Activated T-helper 1 cell treated with anti-CD3 and anti-CD28 coated beads, Interleukin-12 subunit alpha, Interleukin-12 subunit beta, Interleukin-2, Interleukin-4 antibody, amounts not matched to agents 30 ng/mL and 10 ng/mL and 1 ng/mL, durations not matched to agents 14 hours and 24 hours and 36 hours (primary cell): ENCODE measurements at places on chromosomes 11 and 22. TPM values are rescaled to one million over a fixed set of nuclear protein-coding genes. Genes with fewer than 3 reads are reported as not detected.

MISFA gene
- 5.1 and 7.1 TPM in 2 replicates for total RNA-seq

OR52N5 gene
- total RNA-seq = not detected in 2 replicates

DNA sequence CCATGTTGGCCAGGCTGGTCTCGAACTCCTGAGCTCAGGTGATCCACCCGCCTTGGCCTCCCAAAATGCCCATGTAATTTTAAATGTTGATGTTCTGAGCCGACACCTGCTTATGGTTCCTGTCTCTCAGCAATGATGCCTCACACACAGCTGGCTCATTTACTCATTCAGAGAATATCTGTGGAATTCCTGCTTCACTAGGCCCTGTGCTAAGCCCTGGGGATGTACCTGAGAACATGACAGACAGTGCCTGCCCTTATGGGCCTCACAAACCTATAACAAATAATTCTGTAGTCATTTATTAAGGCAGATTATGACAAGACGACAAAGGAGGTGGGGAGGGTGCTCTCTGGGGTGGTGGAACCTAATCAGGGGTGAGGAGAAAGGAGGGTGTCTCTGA lies 93.7 kb downstream of the PRR5L start:
- H3K4me3 ChIP-seq = peak overlapping the region; percentile 23
- no peaks in the 10 kb centered on the region for H3K27me3 ChIP-seq
- peaks cover 91% of the 10 kb centered on the region for H3K4me1 ChIP-seq
- H3K27ac ChIP-seq = peak overlapping the region; percentile 66
- peaks cover 47% of the 10 kb centered on the region for H3K36me3 ChIP-seq
- no peak for DNase-seq

DNA sequence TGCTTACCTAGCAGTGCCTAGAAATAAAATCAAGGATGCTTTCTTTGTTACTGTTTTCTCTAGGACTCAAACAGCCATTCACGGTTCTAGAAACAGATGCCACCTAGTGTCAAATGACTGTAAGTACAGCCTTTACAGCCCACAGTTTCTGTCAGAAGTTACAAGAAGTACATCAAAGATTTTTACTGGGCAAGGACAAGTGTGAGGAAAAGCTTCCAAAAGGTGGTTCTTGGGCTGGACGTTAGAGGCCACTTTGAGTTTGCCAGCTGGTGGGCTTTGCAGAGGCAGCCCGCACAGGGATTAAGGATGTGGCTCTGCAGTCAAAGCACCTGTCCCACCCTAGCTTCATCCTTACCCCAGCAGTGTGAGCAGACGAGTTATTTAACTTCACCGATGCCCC lies 6.9 kb downstream of the KMT5B start:
- peaks cover 4% of the 10 kb centered on the region for H3K27me3 ChIP-seq
- no peak overlapping the region for H3K27ac ChIP-seq
- H3K36me3 ChIP-seq = no peaks in the 10 kb centered on the region
- DNase-seq = no peak

GRCh38 chr11:131582021-131582525 lies 211.7 kb downstream of the NTM start:
- DNase-seq = no peak
- H3K36me3 ChIP-seq = no peaks in the 10 kb centered on the region
- no peak overlapping the region for H3K27ac ChIP-seq
- no peaks in the 10 kb centered on the region for H3K4me1 ChIP-seq
- H3K4me3 ChIP-seq = no peak overlapping the region
